ENCODE measurements at places on chromosomes 11 and 22.

GRCh38 chr11:3028813-3029212 lies 28.4 kb downstream of the CARS1 start:
- no peak for DNase-seq

GRCh38 chr11:69333149-69333710 lies 39.3 kb downstream of the MYEOV start:
- peak; percentile 46 for DNase-seq

DNA sequence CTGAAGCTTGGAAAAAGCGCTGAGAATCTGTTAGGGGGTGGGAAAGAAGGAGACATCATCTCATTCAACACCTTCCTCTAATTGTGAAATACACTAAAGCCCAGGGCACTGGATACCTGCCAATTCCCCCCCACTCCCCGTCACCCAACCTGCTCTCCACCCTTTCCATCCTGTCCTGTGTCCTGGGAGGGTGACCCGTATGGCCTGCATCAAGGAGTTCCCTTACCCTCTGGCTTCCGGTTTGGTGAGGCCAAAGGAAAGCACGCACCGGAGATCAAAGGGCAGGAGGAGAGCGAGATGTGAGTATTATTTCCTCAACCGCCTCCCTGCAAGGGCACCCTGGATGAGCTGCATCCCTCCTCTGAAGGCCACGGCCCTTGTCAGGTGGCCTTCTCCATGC lies 65.0 kb upstream of the PTPRJ start:
- peak; percentile 72 for DNase-seq

DNA sequence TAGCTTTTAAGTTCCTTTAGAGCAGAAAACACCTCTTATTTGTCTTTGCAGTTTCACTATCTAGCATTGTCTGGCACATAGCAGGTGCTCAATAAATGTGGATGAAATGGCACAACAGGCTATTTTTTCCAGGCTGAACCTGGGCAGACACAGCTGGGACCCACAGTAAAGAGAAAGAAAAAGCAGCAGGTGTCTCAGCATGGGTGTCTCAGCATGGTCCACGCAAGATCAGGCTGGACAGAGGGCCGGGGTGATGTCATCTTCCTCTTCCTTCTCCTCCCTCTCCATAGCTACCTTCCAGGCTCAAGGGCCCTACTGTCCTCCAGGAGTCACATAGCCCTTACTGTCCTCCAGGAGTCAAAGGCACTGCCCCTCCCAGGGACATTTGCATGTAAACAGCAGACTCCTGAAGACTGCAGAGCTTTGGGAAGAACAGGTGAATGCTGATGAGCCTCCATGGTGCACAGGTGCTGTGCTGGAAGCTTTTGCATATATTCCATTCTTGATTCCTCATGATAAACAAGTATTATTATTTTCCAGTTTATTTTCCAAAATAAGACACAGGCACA lies 65.2 kb downstream of the DSCAML1 start:
- no peak for DNase-seq
